Thoracic aorta (tissue), 2 donors: ENCODE measurements at places on chromosomes 7 and 10. TPM values are rescaled to one million over a fixed set of nuclear protein-coding genes. Genes with fewer than 3 reads are reported as not detected.

DNA sequence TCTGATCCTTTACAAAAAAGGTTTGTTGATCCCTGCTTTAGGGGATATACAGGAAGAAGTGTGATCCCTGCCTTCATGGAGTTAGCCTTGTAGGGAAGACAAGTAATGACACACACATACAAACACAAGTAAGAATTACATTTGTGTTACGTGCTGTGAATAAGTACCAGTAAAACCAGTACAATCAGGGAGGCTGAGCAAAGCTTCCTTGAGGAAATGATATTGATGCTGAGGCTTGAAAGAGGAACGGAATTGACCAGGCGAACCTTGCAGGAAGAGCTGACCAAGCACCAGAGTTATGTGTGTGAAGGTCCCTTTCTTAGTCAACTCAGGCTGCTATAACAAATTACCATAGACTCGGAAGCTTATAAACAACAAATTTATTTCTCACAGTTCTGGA lies 83.6 kb upstream of the CACUL1 start:
- no peak for DNase-seq

DNA sequence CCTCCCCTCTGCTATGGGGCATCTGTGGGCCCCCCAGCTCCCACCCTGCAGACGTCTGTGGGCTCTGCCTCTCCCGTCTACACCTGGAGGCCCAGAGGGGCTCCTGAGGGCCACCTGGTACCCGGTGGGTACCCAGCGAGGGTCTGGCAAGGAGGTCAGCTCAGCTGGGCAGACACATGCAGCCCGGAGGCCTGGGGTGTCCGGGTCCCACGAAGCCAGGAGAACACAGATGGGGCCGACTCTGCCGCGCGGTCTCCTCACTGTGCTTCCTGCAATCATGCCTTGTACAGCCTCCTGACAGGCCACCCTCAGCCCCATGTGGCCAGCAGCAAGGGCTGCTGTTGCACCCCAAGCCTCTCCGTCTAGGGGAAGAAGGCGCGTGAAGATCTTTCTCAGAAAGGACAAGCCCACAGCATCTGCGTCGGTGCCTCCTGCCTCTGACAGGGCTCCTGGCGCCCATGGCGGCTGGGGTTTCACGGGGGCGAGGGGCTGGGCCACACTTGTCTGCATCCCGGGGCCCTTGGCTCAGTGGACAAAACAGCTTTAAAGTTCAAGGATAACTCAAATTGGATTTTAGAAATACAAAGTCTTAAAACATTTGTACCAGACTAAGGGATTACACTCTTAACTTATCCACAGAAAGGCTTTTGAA lies 391.3 kb downstream of the DNAJB6 start:
- no peak for DNase-seq

DNA sequence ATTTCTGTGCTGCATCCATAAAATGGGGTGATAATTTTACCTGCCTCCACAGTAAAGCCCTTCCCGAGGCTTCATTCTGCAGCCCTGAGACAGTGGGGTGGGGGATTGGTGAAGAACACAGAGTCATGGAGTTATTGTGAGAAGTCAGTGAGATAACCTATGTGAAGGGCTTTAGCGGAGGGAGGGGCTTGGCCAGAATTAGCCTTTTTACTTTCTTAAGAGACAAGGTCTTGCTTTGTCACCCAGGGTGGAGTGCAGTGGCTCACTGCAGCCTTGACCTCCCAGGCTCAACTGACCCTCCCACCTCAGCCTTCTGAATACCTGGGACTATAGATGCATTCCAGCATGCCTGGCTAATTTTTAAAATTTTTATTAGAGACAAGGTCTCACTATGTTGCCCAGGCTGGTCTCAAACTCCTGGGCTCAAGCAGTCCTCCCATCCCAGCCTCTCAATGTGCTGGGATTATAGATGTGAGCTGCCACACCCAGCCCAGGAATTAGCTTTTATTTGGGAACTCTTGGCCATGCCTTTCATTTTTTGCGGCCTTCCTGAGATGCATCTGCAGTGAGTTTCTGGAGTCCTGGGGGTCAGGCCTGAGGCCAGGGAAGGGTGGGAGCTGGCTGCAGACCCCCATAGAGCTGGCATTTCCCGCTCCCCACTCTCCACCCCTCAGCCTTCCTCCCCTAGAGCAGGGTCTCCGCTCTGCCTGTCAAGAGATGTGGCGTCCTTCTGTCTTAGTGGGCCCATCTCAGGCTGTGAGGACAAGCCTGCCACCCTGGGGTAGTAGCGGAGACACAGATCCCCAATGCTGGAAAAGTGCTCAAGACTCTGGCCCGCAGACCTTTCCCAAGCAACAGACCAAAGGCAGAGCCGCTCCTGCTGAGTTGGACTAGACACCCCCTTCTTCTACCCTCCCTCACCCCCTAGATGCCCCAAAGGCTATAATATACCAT lies 77.0 kb downstream of the ZMIZ1 start:
- DNase-seq, result no peak

GRCh38 chr10:14447094-14447839 lies 116.5 kb upstream of the FRMD4A start:
- no peak for DNase-seq

The GDF2 gene
- not detected for total RNA-seq

DNA sequence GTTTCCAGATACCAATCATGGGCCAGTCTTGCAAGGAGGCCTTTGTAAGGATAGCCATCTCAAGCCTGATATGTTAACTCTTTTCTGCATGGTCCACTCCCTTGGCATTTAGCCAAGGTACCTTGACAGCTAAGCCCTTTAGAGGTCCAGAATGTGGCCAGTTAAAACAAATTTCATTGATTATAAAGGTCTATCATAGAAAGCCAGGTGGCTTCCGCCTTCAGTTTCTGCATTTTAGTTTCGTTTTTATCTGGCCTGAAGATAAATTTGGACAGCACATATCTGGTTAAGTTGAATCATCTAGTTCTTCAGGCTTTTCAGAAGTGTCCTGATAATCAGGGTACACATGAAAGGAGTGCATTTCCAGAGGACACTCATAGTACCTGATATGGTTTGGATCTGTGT lies 30.7 kb downstream of the ANKIB1 start:
- DNase-seq, result no peak

GRCh38 chr7:17120756-17121155 lies 177.7 kb upstream of the AHR start:
- DNase-seq, result no peak

GRCh38 chr7:142483659-142484317 lies 225.9 kb upstream of the PRSS58 start:
- DNase-seq, result no peak

DNA sequence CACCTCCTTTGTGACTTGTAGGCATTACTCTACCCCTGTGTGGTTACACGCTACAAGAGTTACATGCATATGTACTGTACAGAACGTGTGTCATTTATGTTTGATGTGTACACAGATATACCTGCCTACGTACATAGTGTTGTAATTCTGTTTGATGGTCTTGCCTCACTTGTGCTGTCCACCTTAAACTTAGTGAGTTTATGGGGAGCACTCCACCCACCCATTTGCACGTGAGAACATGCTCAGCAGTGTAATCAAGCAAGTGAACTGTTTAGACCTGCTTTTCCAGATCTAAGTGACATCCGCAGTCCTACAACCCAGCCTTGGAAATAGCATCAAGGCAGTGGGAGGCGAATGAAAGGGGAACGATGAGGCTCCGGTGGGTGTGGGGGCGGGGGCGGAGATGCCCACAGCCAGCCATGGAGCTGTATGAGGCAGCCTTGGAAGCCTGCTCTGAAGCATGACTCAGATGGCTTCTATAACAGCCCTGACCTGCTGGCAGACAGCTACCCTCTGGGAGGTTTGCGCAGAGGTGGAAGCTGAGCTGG lies 52.1 kb downstream of the SUFU start:
- no peak for DNase-seq

GRCh38 chr10:113504423-113504822 lies 48.4 kb upstream of the HABP2 start:
- DNase-seq, result no peak

GRCh38 chr7:11831736-11832495 lies at the start of gene THSD7A:
Gene THSD7A (minus strand): TSS chr7:11832198. CDS start chr7:11831946, 252 bp downstream.
- no peak for DNase-seq
